Activated CD4-positive, CD25-positive, alpha-beta regulatory T cell (primary cell): ENCODE measurements at places on chromosomes 2 and 18.

DNA sequence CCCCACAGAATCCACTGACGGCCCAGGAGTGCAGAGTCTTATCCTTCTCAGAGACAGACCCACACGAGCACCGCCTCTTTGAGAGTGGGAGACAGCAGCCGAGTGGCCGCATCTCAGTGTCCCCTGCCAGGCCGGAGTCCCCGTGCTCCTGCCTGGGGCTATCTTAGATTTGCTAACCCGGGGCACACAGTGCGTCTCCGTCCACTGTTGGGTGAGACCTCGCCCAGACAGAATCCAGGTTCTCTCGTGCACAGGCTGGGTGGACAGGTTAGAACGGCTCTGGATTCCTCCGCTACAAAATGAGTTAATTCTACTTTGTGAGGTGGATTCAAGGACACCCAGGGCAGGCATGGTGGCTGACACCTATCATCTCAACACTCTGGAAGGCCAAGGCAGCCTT is 88.3 kb downstream of the ZNF516 start:
- no peak for DNase-seq

DNA sequence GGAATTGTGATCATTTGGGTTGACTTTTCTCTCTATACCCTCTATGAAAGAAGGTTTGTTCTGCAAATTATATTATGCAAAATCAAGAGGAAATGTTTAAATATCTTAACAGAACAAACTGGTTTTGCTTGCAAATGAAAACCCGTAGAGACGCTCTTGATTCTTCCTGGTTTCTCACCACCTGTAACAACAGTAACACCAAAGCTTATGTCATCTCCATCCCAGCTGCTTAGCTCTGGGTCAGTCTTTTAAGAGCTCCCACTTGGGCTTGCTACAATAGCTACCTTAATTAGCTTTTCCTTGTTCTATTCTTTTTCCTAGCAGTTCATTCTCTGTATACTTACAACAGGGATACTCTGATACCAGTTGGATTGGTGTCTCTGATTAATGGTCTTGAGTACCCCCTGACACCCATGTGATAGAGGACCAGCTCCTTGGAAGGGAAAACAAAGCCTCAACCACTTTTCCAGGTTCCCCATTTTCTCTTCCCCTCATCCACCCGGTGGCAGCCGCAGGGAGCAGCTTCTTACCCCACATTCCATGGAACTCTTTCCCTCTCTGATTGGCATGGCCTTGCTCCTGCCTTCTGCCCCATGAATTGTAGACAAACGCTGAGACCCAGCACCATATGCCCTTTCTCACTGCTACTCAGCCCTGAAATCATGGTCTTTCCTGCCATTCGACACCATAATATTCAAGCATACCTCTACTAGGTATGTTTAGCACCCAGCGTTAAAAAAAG is 27.7 kb downstream of the TMEM182 start:
- DNase-seq = no peak

- DNase-seq = no peak
These were observed 539.3 kb downstream of the METTL4 start for GRCh38 chr18:2032036-2032435.

DNA sequence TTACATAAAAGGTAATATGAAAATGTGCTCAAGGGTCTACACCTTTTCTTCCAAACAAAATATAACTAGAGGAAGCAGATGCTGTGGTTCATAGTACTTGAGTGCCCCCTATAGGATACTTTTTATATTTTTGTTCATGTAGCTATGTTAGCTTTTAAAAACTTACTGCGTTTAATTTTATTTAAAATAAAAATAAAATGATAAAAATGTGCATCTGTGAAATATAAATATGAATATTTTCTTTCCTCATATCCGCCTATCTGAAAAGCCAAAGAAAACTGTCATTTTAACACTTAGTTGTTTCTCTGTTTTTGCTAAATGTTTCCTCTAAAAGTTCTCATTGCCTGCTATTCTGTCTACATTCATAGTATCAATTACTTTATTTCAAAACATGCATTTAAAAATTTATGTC is 9.6 kb upstream of the LRP1B start:
- DNase-seq = no peak

DNA sequence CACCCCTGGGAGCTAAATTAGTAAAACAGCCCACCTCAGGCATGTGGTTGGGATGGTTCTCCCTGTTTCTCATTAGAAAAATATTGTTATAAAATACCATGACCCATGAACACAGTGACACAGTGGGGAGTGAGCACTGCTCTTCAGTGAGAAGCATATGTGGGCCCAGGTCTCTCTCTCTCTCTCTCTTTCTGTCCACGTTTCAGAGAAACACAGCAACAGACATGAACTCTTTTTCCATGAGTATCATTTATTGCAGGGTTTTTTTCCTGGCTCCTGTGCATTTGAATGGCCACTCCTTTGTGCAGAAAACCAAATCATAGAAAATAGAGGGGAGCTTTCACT is 41.2 kb downstream of the CYRIA start:
- no peak for DNase-seq

DNA sequence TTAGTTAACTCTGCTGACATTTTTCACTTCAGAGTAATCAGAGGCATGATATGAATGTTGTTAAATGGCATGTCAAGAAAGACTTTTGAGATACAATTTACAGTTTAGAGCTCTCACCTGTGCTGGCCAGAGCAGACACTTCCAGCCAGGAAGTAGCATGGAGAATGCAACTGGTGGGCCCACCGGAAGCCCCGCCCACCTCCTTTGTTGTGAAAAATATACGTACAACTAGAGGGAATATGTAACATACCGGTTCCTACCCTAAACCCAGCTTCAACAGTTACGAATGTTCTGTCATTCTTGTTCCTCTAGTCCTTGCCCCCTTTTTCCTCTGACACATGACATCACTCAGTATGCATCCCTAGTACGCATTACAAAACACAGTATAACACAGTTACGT is 70.2 kb upstream of the ITM2C start:
- no peak for DNase-seq

- DNase-seq = no peak
These were observed 6.1 kb downstream of the INO80C start for GRCh38 chr18:35491700-35492077.
